Upper lobe of right lung (tissue), 1 donor: ENCODE measurements at places on chromosomes 1 and 21.

GRCh38 chr1:182110635-182111034 is 49.1 kb upstream of the ZNF648 start:
- DNase-seq = no peak

DNA sequence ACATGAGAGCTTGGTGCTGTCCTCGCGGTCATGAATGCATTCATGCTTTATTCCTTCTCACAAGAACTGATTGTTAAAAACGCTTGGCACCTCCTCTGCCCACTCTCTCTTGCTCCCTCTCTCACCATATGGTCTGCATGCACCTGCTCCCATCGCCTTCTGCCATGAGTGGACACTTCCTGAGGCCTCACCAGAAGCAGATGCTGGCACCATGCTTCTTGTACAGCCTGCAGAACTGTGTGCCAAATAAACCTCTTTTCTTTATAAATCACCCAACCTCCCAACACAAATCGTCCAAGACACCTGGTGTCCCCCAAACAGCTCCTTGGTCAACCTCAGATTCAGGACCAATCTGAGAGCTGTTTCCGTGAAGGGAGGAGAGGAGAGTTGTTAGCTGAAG is 43.3 kb upstream of the PCBP3 start:
- peak; percentile 1 for DNase-seq

DNA sequence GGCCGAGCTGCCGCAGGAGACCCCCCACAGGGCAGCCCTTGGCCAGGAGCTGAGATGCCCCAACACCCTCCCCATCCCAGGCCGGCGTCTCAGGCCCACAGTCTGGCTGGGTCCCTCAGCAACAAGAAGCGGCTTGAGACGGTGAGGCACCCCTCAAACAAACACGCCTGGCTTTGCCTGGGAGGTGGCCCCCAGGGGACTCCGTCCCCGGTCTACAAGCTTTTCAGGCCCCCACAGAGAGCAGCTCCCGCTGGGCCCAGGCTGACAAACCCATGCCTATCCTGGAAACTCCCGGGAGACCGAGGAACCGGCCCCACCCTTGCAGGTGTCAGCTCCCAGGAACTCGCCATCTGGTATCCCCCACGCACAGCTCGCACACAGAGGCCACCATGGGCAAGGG is 67.0 kb downstream of the ARHGEF16 start:
- no peak for DNase-seq

- DNase-seq = no peak
Observed at GRCh38 chr1:231705806-231706760, 79.5 kb downstream of the DISC1 start.

DNA sequence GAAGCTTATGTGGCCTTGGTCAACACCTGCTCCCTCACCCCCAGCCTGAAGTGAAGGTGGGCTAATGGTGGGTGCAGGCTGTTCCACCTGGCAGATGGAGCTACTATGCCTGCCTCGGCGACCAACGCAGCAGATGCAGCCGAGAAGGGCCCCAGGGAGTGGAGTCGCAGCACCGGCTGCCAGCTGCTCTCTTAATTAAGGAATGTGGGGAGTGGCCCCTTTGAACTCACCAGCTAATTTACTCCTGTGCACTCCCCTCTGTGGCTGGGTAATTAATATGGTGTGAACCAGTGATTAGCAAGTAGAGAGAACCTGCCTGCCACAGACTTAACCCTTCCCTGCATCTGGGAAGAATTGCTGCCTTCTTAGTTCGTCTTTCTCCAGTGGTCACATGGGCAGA is 3.3 kb upstream of the SLAMF8 start:
- DNase-seq = no peak
